Lung microvascular endothelial cell (primary cell): ENCODE measurements at places on chromosomes 2 and 18. TPM values are rescaled to one million over a fixed set of nuclear protein-coding genes. Genes with fewer than 3 reads are reported as not detected.

DNA sequence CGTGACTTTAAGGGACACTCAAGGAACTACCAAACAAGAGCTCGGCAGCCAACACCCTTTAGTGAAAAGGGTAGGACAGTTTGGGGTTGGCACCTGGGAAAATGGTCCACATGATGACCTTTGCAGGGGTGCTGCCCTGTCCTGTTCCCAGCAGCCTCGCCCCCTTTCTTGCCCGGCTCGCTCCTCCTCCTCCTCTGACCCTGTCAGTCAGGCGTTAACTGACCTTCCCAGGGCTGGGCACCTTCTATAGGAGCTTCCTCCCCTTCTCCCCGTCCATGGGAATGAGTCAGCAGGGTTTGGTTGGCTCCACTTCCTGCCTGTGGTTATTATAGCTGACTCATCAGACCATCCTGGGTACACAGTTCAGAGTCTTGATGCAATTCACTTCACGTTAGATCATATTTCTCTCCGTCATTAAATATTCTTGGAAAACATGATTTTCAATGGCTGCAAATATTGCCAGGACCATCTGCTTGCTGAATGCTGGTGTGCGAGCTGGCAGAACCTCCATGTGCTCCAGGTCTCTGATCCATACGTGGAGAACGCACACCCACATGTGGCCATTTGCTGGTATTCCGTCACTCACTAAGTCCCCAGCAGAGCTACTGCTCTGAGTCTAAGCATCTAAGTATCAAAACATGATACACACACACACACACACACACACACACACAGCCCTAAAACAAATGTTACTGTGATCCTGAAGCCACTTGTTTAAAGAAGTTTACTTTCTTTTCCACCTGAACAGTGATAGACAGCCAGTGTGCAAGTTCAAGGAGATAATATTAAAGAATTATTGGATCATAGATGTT is 185.0 kb downstream of the ANAPC1 start:
- peak; percentile 98 for DNase-seq

DNA sequence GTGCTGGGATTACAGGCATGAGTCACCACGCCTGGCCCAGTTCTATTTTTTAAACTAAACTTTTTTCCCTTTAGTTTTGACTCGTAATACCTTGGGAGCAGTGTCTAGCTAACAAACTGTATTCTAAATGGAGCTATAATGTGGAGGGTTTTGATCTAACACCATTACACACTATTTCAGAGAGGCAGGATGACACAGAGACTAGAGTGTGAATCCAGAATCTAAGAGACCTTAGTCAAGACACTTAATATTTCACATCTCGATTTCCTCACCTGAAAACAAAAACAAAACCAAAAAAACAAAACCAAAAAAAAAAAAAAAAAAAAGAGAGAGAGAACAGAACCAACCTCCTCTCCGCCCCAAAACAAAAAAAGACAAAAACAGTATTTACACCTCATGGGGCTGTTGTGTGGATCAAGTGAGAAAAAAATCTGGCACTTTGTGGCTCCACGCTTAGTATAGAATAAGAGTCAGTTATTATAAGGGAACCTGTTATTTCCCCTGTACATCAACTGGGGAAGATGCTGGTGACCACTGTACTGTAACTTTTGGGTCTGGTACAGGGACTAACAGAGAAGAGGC is 31.3 kb downstream of the DARS1 start:
- no peak for DNase-seq

DNA sequence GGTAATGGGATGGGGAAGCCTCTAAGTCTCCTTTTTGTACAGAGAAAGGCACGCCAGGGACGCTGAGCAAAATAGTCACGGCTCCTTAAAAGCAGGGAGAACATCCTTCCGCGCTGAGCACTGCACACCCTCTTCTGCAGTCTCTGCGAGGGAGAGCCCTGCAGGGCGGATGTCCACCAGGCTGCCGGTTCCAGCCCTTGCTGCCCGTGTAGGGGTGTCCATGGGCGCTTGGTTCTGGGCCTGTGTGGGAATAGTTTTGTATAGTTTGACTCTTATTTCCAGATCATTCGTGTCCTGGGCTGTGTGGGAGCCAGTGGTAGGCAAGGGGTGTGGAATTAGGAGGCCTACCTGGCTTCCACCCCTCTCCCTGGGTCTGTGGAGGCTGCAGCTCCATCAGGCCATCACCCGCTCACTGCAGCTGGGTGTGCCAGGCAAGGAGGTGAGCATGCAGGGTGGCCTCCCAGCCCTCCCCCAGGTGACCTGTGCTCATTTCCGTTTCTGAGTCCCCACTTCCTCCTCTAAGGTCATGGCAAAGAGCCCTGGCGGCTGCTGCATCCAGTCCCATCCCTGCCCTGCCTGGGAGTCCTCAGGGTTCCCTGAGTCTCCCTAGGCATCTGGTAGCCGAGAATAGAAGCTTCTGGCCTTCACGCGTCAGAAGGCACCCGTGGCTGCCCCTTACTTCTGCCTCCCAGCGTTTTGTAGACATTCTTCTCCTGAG is 202.6 kb downstream of the LDLRAD4 start:
- no peak for DNase-seq

DNA sequence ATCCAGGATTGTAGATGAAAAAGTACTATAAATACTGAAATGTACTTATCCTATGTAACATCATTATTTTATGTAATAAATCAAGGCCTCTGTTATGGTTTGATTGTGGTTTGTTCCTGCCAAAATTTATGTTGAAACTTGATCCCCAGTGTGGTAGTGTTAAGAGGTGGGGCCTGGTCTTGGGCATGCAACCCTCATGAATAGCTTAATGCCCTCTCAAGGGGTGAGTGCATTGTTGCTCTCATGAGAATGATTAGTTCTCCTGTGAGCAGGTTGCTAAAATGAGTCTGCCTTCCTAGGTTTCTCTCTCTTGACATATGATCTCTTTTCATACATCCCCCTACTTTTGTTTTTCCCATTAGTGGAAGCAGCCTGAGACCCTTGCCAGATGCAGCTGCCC is 915.4 kb downstream of the TSN start:
- DNase-seq = no peak

- peak; percentile 85 for DNase-seq
Measured at GRCh38 chr2:38581193-38582147, 21.3 kb downstream of the HNRNPLL start.

- no peak for DNase-seq
Measured at GRCh38 chr2:62789518-62789917, 84.0 kb downstream of the EHBP1 start.

DNA sequence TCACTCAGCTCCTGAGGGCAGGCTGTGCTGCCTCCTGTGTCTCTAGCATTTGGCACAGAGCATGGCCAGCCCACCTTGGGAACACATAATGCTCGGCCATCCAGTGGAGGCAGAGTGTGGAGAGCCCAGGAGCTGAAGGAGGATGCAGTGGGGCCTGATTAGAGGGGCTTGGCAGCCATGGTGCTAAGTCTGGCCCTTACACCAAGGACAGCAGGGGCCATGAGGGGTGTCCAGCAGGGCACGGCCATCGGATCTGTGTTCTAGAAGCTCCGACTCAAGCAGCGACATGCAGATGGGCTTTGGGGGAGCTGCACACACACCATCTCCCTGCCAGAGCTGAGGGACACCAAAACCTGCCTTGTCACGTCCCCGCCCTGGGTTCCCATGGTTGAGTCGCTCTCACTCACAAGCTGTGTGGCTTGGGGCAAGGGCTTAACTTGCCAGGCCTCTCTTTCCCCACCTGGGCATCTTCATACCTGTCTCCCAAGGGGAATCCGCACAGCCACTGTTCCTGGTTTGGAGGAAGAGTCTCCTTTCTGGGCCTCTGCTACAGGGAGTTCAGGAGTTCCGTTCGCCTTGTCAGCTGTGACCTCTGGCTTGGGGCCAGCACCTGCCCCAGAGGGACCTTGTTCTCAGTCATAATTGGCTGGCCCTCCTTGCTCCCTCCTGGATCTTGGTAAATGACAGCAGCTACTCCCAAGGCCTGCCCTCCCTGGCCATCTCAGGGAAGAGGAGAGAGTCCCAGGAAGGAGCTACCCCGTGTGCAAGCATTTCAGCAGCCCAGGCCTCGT is 1.3 kb upstream of the TOGARAM2 start:
- DNase-seq = no peak

DNA sequence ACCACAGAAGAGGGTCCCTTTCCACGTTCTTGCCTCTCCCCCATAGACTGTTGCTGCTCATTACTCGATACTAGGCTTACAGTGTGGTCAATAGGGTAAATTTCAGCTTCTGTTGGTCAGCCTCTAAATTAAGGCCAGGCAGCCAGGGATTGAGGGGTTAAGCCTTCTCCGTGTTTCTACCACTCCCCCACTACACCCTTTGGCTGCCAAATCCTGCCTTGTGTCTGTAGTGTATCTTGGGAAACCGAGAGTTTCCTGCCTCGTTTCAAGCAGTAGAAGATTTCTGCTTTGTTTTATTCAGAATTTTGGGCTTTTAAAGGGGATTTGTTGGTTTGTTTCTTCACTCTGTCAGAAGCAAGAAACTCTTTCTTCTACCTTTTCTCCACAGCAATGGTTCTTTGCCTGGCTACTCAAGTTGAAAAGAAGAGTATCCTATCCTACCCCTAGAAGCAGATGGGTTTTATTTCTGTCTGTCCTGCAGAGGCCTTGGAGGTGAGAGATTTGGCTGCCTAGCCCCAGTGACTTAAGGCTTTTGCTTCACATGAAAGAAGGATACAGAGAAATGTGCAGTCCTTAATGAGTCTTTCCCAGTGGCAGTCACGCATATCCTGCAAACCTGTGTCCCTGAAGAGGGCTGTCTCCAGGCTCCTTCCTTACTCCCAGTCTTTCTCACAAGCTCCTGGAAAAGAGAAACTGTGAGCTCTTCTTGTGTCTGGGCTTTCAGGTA is 261.5 kb upstream of the TANK start:
- no peak for DNase-seq

DNA sequence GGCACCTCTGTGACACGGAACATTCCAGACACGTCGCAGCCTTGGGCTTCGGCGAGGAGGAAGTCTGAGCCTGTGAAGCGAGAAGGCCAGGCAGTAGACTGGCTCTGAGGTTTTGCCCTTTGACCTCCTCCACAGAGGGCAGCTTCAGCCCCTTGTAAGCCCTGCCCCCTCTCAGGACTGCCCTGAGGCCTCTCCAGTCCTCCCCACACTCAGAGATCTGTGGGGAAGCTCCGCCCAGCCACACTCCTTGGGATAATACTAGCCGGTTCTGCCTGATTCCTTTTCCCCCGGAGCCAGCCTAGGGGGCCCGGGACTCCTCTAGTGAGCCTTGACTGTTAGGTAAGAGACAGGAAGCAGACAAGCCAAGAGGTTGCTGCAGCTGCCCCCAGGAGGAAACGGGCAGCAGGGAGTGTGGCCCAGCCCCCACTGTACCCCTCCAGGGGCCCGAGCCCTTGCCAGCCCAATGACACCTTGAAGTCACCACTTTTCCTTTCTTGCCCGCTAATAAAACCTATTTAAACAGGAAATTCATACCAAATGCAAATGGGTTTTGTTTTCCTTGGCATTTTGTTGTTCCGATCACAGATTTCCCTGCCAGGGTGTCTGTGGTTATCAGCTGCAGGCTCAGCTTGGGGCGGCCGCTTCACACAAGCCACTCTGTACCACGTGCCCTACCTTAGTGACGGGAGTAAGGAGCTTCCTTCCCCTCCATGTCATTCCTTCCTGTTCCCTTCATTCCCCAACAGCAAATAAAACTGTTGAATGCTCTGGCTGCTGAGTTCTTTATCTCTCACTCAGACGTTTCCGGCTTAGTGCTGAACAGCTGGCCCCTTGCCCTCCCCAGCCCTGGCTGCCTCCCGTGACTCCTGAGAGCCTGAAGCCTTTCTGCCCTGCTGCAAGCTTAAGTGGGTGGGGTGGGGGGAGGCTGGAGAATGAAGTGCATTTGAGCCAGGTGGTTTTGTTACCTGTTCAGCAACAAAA is 124.7 kb downstream of the CABLES1 start:
- DNase-seq = peak; percentile 100

GRCh38 chr2:211423018-211423417 is 866.6 kb downstream of the CPS1 start:
- DNase-seq = no peak

GRCh38 chr2:85188852-85189251 is 55.7 kb downstream of the TCF7L1 start:
- DNase-seq = no peak

- DNase-seq = no peak
Measured at GRCh38 chr2:29782549-29783458, 138.6 kb downstream of the ALK start.

DNA sequence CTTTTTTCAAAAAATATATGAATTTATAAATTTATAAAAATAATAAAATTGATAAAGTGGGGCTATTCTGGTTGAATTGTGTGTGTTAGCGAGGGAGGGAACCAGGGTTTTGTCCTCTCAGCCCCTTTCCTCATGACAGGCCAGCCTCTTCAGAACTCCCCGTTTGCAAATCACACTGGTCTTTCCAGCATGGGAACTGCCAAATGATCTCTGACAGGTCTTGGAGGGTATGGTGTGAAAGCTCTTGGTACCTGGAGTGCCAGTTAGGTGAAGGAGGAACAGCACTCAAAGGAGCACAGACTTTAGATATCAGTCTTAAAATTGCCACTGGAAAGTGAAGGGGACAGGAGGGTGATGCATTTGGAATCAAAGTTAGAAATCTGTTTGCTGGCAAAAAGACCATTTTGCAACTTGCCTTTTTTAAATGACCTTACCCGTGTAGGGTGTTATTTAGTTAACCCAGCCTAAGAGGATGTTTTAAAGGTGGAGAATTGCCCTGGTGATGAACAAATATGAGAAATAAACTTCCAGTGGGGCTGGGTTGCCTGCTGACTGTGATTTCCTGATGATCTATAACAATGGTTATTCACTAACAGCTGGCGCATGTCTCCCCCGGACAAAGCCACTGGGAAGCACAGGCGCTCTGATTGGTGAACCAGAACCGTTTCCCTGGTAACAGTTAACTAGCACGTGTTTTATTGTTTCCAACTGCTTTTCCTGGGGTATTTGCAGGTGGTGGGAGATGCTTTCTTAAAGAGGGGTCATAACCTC is 85.3 kb upstream of the EFEMP1 start:
- DNase-seq = peak; percentile 99

GRCh38 chr2:25707927-25708590 is 34.7 kb upstream of the DTNB start:
- DNase-seq = no peak

GRCh38 chr2:20091305-20091991 is 40.0 kb upstream of the LAPTM4A start:
- DNase-seq = peak; percentile 68

GRCh38 chr2:130846686-130847375 is 10.1 kb downstream of the ARHGEF4 start:
- DNase-seq = no peak

GRCh38 chr2:35852-36251 is 10.5 kb downstream of the FAM110C start:
- DNase-seq = no peak

GRCh38 chr2:107627164-107627563 is 199.5 kb upstream of the RGPD4 start:
- DNase-seq = no peak

GRCh38 chr18:43587538-43588153 is 310.4 kb upstream of the SYT4 start:
- peak; percentile 50 for DNase-seq

- no peak for DNase-seq
Measured at GRCh38 chr18:9792565-9793245, 84.6 kb downstream of the RAB31 start.

The LAMA3 gene
- total RNA-seq = 2.4 and 2.8 TPM in 2 replicates

The FAM110C gene
- total RNA-seq = under 0.01 and 0.44 TPM in 2 replicates

The RASGRP3 gene
- total RNA-seq = 138 and 180 TPM in 2 replicates

The POTEC gene
- total RNA-seq = not detected in 2 replicates

The CCDC141 gene
- 0.20 and 0.87 TPM in 2 replicates for total RNA-seq

The XPO1 gene
- total RNA-seq = 155 and 173 TPM in 2 replicates

The ALKAL2 gene
- not detected in 2 replicates for total RNA-seq

The RAB10 gene
- 39.2 and 47.0 TPM in 2 replicates for total RNA-seq

The C1QL2 gene
- total RNA-seq = not detected in 2 replicates

The MYO7B gene
- under 0.01 TPM in 2 replicates for total RNA-seq

The TEX44 gene
- not detected in 2 replicates for total RNA-seq
